PC-3 (cell line): ENCODE measurements at places on chromosomes 16 and 17. TPM values are rescaled to one million over a fixed set of nuclear protein-coding genes. Genes with fewer than 3 reads are reported as not detected.
A peak's percentile ranks its signal among the peaks of the same experiment; 100 is the strongest.

RCVRN gene
- not detected in 2 replicates for total RNA-seq

CACNA1H gene
- total RNA-seq = 4.1 and 7.8 TPM in 2 replicates

GRCh38 chr16:65421596-65421995 is 299.7 kb upstream of the CDH11 start:
- DNase-seq = no peak

- DNase-seq = peak; percentile 66
These were observed 140.0 kb downstream of the CHD9NB start for GRCh38 chr16:52912565-52913173.

- no peak for DNase-seq
These were observed 38.5 kb upstream of the CES5A start for GRCh38 chr16:55913716-55914115.

DNA sequence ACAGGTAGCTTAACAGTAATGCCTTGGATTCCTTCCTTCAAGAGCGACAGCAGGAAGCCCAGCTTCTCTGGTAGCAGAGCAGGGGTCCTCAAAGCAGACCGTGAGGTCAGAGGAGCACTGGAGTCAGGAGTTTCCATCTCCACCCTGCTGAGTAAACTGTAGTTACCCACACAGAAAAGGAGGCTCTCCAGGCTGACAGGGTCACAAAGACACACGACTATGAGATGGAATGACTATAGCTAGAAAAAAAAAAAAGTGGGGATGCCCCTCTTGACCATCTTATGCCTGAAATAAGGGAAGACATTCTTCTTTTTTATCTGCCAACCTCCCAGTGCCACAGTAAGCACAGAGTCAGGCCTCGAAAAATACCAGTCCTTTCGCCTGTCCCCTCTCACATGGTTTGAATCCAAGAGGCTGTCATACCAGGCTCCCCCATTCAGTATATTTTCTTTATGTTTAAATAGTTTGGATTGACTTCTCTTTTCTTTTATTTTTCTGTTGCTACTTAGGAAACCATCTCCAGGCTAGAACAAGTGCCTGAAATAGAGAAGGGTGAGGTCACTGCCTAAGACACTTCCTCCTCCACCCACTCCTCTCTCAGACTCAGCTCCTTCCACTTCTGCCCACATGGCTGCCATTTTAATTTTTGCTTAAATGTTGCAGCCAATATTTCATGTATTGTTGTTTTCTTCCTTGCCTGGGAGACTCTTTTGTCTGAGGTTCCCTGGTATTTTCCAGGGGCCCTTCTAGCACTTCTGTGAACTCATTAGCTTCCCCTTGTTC is 707.4 kb downstream of the MAF start:
- DNase-seq = no peak

SPATA22 gene
- 1.8 TPM in 1 of 2 replicates, not detected in the other for total RNA-seq

DNA sequence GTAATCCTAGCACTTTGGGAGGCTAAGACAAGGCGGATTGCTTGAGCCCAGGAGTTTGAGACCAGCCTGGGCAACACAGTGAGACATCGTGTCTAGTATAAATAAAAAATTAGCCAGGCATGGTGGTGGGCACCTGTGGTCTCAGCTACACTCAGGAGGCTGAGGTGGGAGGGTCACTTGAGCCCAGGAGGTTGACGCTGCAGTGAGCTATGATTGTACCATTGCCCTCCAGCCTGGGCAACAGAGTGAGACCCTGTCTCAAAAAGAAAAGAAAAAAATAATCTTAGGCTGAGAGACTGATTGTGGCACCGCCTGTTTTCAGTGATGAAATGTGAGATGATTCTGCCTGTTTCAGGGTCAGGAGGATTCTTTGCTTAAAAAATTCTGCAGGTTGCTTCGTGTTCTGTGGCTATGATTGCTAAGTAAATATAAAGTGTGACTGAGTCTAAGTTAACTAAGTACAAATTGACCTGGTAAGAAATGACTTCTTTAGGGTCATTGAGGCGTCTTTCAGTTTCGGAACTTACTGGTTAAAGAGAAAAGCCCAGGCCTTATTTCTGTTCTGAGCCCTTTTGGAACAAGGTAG is 128.3 kb downstream of the SOCS1 start:
- DNase-seq = no peak

- DNase-seq = peak; percentile 14
These were observed 15.7 kb downstream of the HYDIN start for GRCh38 chr16:71214746-71215381.

DNA sequence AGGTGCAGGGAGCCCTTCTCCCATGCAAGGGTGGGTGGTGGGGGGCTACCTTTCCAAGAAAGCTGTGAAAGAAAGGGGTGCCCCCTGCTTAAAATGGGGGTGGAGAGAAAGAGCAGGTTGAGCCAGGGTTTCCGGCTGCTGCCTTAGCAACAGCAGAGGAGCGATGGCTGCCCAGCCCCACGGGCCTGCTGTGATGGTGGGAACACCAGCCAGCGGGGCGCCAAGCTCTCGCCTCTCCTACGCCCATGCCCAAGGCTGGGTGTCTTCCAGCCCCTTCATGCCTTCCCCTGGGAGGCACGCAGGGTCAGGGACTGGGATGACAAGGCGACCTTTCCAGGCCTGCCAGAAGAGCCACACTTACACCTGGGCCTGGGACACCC is 3.0 kb downstream of the FMNL1 start:
- DNase-seq = no peak

- no peak for DNase-seq
These were observed 1729.1 kb downstream of the TP53TG3F start for GRCh38 chr16:35188288-35189155.

DNA sequence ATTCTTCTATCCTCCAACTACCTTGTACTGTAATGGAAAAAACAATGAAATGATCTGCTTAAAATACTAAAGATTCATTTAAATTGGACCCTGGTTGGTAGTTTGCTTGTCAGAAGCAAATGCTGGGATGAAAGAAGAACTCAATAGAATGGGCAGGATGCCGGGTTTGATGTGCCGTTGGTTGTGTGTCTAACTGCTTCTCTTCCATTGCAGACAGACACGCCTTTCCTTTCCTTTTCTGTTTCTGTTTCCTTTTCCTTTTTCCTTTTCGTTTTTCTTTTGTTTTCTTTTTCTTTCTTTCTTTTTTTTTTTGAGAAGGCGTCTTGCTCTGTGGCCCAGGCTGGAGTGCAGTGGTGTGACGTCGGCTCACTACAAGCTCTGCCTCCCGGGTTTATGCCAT is 64.6 kb downstream of the PLCG2 start:
- no peak for DNase-seq

PIP4K2B gene
- 25.5 and 43.7 TPM in 2 replicates for total RNA-seq

MFAP4 gene
- not detected in 2 replicates for total RNA-seq

GRCh38 chr17:19510903-19511302 is 22.8 kb upstream of the SLC47A1 start:
- DNase-seq = no peak

DNA sequence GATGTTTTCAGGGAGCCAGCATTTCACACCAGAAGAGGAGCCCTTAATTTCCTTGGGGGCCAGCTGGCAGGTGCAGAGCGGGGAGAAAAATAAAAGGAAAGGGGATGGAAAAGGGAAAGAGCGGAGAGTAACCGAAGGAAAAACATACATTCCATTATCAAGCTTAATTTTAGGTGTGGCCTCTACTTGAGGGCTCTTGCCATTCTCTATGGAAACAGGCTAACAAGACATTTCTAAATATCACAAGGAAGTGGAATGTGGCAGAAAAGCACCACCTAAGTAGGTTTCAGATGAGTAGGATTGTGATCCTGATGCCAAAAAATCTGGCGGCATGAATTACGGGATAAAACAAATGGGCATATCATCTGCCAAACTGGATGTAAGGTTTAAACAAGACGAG is 970 bp upstream of the DYNC1LI2 start:
- no peak for DNase-seq

DNA sequence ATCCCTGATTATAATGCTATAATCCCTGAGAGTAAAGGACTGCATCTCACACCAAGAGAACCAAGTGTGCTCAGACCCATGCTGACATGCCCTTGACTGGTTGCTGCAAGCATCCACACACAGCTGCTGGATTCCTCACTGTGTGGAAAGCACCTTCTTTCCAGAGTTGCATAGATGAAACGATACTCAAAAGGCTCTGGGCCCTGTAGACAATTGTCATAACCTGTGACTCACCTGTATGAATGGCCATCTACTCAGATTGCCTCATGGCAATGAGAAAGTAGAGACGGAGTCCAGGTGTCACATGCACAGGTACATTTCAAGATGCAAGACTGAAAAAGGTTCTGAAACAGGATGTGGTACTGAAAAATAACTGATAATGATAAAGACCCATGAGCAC is 58.1 kb downstream of the MPHOSPH6 start:
- peak; percentile 44 for DNase-seq

- DNase-seq = peak; percentile 33
These were observed 1.4 kb downstream of the MSL1 start for GRCh38 chr17:40122999-40123810.

GRCh38 chr17:59389066-59389465 is 57.6 kb downstream of the YPEL2 start:
- no peak for DNase-seq

- DNase-seq = peak; percentile 37
These were observed 3.0 kb downstream of the ICAM2 start for GRCh38 chr17:64017381-64017980.

DNA sequence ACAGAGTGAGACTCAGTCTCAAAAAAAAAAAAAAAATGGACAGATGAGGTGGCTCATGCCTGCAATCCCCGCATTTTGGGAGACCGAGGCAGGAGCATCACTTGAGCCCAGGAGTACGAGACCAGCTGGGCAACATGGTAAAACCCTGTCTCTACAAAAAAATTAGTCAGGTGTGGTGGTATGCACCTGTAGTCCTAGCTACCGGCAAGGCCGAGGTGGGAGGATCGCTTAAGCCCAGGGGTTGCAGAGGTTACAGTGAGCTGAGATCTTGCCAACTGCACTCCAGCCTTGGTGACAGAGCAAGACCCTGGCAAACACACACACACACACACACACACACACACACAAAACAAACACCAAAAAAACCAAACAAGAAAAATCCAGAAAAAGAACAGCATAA is 7.7 kb upstream of the ENGASE start:
- no peak for DNase-seq

SLC47A1 gene
- 0.12 and 0.15 TPM in 2 replicates for total RNA-seq

IL21R gene
- total RNA-seq = 0.55 TPM in 1 of 2 replicates, not detected in the other

DNA sequence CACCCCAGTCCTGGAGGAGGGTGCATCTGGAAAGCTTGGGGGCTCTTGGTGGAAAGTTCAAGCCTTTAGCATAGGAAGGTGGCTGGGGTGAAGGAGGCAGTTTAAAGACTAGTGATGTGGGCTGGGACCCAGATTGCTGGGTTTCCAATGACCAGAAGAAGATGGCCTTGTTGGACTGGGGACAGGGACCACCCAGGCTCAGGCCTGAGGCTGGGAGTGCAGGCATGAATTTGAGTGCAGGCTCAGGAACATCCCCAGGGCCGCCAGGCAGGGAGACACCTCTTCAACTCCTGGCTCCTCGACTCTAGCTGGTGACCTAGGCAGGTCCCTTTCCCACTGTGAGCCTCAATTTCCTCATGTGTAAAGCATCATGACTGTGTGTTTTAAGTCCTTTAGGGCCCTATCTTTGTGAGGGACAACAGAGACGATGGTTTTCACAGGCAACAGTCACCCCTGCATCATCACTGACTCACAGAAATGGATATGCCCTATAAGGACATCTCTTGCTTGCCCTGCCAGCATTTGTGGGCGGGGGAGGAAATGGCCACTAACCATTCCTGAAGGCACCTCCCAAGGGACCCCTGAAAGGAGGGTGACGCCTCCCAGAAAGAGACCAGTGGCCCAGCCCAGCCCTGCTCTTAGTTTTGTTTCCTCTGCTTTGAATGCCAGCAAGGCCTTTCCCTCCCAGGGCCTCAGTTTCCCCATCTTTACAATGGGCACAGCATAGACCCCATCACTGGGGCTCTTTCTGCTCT is 11.1 kb downstream of the NLRC5 start:
- peak; percentile 74 for DNase-seq

DNA sequence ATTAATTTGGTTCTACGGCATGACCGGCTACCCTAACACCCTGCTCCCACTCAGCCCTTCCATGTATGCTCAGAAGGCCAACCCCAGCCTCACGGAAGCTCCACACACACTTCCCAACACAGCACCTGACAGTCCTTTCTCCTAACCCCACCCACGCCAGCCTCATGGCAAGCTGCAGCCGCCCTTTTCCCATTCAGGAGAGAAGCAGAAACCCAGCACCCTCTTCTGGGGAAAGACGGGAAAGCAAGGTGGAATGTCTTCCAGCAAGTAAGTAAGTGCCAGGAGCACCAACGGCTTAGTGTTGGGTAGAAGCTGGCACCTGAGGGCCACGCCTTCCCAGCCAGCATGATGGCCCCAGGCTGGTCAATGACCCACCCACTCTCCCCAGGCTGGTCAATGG is 32.1 kb downstream of the ABR start:
- peak; percentile 80 for DNase-seq

DNA sequence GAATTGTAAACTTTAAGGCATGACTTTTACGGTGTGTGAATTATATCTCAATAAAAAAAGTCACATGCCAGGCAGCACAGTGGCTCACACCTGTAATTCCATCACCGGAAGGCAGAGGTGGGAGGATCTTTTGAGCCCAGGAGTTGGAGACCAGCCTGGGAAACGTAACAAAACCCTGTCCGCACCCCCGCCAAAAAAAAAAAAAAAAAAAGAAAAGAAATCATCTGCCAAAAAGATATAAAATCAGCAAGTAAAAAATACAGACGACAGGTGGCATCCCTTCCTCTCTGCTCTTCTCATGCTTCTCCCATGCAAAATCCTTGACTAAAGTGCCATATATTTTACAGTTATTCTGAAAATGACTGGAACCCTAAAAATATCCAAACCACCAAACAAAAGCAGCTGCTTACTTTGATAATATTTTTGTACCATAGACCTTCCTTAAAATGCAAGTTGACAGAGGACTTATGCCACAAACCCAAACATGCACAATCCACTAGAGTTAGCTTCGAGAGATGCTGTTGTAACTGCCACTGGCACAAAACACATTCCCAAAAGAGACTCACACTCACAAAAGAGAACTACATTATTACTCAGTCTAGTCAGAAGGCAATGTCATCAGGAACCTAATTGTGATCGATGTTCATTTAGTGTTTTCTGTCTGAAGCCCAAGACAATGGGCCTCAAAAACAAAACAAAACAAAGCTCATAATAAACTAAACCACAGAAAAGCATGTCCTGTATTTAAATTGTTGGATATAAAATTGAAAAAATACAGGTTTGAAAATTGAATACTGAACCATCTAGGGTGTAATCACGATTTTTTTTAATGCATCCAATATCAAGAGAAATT is 2.4 kb downstream of the CRLF3 start:
- no peak for DNase-seq

- no peak for DNase-seq
These were observed 3.9 kb downstream of the TMEM94 start for GRCh38 chr17:75460295-75460694.
